Spleen (tissue), 13 donors: ENCODE measurements at places on chromosomes 13 and 19.
A peak's percentile ranks its signal among the peaks of the same experiment; 100 is the strongest.

DNA sequence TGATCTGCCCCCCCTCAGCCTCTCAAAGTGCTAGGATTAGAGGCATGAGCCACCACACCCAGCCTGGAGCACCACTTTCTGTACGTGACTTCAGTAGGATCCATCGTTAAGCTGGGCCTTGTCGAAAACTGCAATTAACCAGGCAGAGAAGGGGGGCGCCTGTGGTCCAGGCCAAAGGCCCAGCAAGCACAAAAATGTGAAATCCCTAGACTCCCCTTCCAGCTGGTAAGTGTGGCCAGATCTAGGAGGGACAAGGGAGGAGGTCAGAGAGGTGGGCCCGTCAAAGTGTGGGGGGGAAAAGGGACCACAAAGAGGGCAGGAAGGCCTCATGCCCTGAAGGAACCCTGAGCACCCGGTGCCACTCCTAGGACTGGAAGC lies 13.8 kb downstream of the DDX39A start:
- no peak for DNase-seq

DNA sequence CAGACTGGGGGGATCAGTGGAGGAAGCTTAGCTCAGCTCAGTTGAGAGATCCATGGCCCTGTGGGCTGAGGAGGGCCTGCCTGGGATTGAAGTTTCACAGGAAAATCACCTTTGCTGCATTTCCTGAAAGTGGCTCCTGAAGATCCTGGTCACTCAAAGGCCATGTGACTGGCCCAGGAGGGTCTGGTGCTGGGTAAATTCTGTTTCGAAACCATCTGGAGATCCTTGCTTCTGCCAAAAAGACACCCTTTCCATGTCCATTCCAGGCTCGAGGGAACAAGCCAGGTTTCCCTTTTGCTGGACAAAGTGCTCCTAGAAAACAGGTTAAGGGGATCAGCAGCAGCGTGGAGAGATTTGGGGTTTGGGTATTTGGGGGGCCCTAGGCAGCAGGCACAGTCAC lies 293.3 kb downstream of the ZNF536 start:
- DNase-seq: no peak

DNA sequence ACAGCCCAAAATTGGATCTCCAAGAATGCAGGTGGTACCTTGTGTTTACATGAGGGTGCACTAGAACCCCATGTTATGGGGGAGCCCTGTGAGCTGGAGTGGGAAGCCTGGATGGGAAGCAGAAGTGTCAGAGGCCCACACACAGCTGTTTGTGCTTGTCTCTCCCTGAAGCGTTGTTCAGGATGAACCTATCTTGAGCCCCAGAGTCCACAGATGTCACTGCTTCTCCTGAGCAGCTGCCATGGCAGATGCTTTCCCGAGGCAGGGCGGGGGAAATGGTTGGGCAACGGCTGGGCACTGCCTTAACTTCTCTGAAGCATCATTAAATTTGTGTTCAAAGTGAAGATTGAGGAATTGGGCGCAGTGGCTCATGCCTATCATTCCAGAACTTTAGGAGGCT lies 17.1 kb upstream of the CHST8 start:
- no peak for DNase-seq

- DNase-seq: no peak
These were observed 11.7 kb upstream of the ZNF14 start for GRCh38 chr19:19744641-19745040.

- DNase-seq: peak; percentile 79
These were observed 42.8 kb downstream of the GAS6 start for GRCh38 chr13:113820813-113821651.

GRCh38 chr13:99083981-99084380 lies 106.1 kb upstream of the DOCK9 start:
- no peak for DNase-seq

DNA sequence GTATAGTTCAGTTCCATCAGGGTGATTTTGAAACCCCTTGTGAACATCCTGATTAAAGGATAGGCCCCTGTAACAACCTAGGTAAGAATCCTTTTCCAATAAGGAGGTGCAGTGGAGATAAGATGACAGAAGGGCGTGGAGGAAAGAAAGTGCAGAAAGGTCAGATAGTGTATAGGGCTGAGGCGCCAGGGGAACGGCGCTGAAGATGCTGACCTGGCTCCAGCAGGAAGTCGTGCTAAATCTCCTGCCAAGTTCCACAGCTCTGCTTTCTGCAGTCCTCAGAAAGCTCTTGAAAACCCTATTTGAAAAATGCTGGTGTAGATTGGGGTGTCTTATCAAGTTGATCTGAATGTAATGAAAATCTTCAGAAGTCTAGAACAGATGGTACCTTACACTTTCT lies 221.7 kb downstream of the COG6 start:
- no peak for DNase-seq

- peak; percentile 76 for DNase-seq
These were observed 103.7 kb upstream of the EDNRB start for GRCh38 chr13:78022164-78022877.

- DNase-seq: no peak
These were observed 28.3 kb downstream of the INSR start for GRCh38 chr19:7265963-7266362.
